Esophagus squamous epithelium (tissue), 5 donors: ENCODE measurements at places on chromosomes 7 and 10. TPM values are rescaled to one million over a fixed set of nuclear protein-coding genes. Genes with fewer than 3 reads are reported as not detected.

FOXP2 gene
- total RNA-seq, result 6.7 TPM

SPAM1 gene
- not detected for total RNA-seq

GIMAP5 gene
- 5.3 TPM for total RNA-seq

CTNNA3 gene
- total RNA-seq, result 1.9 TPM

LIPN gene
- not detected for total RNA-seq
